ENCODE measurements at places on chromosomes 7 and 10.
A peak's percentile ranks its signal among the peaks of the same experiment; 100 is the strongest.

- no peak overlapping the region for H3K4me3 ChIP-seq
- peaks cover 34% of the 10 kb centered on the region for H3K36me3 ChIP-seq
- no peaks in the 10 kb centered on the region for H3K27me3 ChIP-seq
- DNase-seq = no peak
- H3K27ac ChIP-seq = no peak overlapping the region
Observed at GRCh38 chr7:44213206-44213876, 12.6 kb downstream of the YKT6 start.

DNA sequence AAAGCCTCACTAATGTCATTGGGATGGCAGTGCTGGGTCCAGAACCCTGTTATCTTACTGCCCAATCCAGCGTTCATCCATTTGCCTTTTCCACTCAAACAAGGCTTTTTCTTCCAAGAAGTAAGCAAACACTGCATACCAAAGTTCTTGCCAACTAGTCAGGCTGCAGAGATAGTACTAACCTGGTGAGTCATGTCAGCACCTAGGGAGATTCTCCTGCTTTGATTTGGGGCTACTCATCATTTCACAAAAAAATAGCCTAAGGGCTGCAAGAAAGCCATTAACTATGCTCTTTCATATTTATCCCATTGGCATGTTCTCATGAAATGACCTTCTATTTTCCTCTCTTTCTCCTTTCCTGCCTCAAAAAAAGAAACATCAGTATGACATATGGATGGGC lies 142.6 kb downstream of the TWIST1 start:
- H3K36me3 ChIP-seq = no peaks in the 10 kb centered on the region
- DNase-seq = no peak
- H3K4me1 ChIP-seq = peaks cover 58% of the 10 kb centered on the region
- H3K4me3 ChIP-seq = no peak overlapping the region
- H3K27me3 ChIP-seq = no peaks in the 10 kb centered on the region

DNA sequence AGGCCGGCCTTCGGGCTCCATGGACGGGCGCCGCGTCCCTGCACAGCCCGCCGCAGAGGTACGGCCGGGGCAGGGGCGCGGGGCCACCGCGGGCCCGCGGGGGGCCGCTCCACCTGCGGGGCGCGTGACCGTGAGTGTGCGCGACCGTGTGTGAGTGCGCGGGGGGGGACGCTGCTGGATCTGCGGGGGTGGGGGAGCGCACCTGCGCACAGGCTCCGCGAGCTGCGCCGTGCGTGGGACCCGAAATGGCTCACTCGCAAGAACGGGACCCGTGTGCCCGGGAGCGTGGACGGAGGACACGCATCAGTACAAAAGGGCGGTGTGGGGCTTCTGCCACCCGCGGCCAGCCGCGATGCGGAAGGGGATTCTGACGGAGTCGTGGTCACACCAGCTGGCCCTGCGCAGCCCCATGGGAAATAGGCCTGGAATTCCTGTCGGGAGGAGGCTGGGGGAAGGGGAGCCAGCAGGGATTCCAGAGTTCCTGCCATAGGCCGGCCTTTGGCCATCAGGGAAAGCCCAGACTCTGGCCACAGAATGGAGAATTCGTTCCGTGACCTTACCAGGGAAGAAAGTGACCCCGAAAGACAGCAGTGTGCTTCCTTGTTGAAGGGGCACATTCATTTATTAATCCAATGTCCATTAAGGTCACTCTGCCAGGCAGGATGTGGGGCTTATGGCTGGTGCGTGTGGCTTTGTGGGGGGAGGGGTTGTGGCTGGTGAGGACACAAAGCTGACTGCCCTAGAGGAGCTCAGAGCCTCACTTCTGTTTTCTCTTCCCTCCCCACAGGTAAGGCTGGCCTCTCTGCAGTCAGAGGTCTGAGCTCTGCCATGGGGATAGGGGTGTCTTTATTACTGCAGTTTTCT lies 494 bp downstream of the REPIN1 start:
- H3K27ac ChIP-seq = peak overlapping the region; percentile 89
- H3K27me3 ChIP-seq = no peaks in the 10 kb centered on the region
- no peak for DNase-seq
- peaks cover 10% of the 10 kb centered on the region for H3K36me3 ChIP-seq
- H3K4me1 ChIP-seq = peaks cover 40% of the 10 kb centered on the region

DNA sequence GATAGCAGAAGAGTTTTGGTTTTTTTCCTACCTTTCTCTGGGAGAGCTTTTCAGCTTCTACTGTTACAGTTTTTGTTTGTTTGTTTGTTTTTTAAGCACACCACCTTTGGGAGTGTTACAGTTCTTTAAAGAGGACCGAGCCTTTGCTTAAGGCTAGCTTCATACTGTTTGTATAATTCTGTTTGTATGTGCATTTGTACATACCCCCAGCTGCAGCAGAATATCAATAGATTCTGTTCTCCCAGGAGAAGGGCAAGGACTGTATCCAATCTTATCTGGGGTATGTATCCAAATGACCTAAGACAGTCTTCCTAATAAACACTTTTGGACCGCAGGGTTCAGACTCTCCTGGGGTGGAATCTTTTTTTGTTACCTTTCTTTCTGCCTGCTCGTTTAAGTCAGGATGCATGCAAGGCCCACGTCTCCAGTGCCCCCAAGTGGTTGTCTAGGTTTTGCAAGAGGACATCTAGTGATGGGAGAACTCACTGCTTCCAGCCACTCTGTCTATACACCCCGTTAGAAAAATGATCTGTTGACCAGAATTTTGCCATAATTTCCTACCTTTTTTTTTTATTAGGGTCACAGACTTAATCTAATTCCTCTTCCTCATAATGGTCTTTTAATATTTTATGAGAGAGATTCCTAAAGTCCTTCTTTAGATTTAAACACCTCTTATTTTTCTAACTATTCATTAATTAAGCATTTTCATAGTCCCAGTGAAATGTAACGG lies 23.9 kb downstream of the NRF1 start:
- H3K36me3 ChIP-seq = no peaks in the 10 kb centered on the region
- H3K27ac ChIP-seq = no peak overlapping the region
- no peaks in the 10 kb centered on the region for H3K27me3 ChIP-seq
- no peaks in the 10 kb centered on the region for H3K4me1 ChIP-seq
- H3K4me3 ChIP-seq = no peak overlapping the region

DNA sequence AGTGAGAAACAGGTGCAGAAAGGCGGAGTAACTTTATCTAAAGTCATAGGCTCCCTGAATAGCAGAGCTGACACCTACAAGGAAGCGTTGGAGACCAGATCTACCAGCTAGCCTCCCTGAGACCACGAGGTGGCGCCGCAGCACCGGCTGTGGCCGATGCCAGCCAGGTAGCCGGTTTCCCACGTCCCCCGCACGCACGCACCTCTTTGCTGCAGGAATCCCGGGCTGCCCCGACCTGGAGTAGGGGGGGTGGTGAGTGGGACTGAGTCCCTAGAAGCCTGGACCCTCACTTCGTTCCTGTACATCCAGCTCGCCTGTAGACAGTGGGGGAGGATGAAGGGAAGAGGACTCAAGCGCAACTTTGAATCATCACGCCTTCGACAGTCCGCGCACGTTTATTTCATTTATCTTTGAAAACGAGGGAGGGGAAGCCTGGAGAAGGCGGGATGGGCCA lies 3.7 kb downstream of the ELOVL3 start:
- no peak overlapping the region for H3K27ac ChIP-seq
- DNase-seq = no peak
- H3K4me3 ChIP-seq = peak overlapping the region; percentile 59

DNA sequence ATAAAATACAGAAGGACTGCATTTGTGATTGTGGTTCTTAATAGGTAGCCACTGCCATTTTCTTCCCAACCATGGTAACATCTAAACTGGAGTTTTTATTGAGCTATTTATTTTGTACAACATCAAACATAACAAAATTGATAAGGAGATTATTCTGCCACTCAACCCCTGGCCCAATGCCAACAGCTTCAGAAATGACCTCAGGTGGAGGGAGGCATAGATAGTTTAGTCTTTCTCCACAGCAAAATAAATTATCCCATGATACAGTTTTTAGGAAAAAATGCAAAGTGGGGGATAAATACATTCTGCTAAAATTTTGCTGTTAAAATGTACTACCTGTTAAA lies 57.6 kb downstream of the LRRTM3 start:
- no peaks in the 10 kb centered on the region for H3K27me3 ChIP-seq
- H3K36me3 ChIP-seq = no peaks in the 10 kb centered on the region
- H3K4me3 ChIP-seq = no peak overlapping the region
- DNase-seq = no peak
- H3K27ac ChIP-seq = no peak overlapping the region

DNA sequence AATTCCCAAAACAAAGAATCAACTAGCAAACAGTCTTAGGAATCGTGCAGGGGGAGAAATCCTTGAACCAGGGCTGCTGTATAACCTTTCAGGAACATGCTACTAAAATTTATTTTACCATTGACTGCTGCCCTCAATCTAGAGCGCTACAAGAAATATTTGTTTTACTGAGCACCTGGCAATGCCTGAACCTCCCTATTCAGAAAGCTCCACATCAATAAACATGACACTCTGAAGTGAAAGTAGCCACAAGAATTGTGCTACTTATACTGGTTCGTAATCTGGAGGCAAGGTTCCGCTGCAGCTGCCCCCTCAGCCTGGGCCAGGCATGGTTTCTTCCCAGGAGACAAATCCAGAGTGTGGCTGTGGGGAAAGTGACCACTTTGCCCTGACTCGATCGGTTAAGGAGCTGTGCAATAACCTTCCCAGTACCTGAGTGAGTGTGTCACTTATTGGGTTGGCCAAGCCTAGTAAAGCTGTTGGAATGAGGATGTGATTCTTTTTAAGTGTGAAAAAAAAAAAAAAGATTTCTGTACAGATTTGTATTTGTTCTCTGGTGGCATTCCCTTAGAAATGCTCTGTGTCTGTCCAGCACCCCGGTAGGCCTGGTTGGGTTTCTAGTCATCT lies 7.7 kb downstream of the VWA2 start:
- peak overlapping the region; percentile 34 for H3K4me3 ChIP-seq
- H3K36me3 ChIP-seq = no peaks in the 10 kb centered on the region
- H3K27ac ChIP-seq = peak overlapping the region; percentile 6
- no peaks in the 10 kb centered on the region for H3K27me3 ChIP-seq
- H3K4me1 ChIP-seq = no peaks in the 10 kb centered on the region

GRCh38 chr7:106865130-106866041 lies at the start of gene PIK3CG:
Gene PIK3CG, plus strand, starts transcription at chr7:106865282. Its CDS starts 2,280 bp downstream, at chr7:106867562.
- no peak for DNase-seq
- no peaks in the 10 kb centered on the region for H3K27me3 ChIP-seq
- no peaks in the 10 kb centered on the region for H3K36me3 ChIP-seq
- H3K27ac ChIP-seq = peak within 1 kb of the TSS; percentile 62

DNA sequence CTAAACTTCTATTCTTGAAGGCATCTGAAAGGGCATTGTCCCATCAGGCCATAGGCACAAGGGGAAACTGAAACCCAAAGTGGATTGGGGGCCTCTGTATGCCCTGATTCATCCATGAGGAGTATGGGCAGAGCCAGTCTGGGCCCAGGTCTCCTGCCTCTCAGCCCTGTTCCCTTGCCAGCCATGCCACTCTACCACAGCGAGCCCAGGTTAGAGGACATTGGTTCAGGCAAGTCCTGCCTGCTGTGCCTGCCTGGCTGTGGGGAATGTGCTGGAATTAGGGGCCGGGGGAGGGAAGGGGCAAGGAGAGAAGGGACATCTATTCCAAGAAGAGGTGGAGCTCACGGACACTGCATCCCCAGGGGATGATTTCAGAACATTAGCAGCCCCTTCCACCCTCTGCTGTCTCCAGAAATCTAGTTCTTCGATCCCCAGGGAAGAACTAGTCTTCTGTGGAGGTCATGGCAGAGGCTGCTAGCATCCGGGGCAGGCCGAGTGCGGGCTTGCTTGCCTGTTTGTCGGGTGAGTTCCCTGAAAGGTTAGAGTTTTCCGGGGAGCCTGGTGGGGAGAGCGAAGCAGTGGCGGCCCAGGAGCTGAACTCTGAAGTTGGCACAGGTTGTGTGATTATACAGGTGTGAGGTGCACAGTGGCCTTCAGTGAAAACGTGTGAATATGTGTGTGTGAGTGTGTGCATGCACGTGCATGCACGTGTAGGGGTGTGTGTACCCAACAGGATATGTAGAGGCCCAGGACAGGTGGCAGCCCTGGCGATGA lies 37.8 kb downstream of the TBATA start:
- H3K4me3 ChIP-seq = no peak overlapping the region
- H3K27ac ChIP-seq = no peak overlapping the region
- no peak for DNase-seq
- H3K4me1 ChIP-seq = peaks cover 5% of the 10 kb centered on the region

DNA sequence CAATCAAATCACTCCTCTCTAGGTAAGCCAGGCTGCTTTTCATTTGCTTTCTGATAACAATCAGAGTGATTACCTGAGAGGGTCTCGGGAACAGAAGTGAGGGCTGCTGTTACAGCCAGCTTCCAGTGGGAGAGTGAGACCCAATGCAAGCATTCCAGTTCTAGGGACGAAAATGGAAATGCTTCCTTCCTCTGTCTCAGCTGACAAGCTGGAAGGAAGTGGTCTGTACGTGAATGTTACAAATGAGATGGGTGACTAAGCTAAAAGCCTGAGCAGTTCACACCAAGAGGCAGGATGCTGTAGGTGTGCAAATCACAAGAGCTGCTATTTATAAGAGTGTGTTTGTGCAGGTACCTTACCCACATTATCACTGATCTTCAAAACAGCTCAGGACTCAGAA lies 772.4 kb downstream of the GRID1 start:
- H3K4me3 ChIP-seq = no peak overlapping the region
- no peak for DNase-seq
- no peaks in the 10 kb centered on the region for H3K4me1 ChIP-seq
- H3K36me3 ChIP-seq = no peaks in the 10 kb centered on the region

DNA sequence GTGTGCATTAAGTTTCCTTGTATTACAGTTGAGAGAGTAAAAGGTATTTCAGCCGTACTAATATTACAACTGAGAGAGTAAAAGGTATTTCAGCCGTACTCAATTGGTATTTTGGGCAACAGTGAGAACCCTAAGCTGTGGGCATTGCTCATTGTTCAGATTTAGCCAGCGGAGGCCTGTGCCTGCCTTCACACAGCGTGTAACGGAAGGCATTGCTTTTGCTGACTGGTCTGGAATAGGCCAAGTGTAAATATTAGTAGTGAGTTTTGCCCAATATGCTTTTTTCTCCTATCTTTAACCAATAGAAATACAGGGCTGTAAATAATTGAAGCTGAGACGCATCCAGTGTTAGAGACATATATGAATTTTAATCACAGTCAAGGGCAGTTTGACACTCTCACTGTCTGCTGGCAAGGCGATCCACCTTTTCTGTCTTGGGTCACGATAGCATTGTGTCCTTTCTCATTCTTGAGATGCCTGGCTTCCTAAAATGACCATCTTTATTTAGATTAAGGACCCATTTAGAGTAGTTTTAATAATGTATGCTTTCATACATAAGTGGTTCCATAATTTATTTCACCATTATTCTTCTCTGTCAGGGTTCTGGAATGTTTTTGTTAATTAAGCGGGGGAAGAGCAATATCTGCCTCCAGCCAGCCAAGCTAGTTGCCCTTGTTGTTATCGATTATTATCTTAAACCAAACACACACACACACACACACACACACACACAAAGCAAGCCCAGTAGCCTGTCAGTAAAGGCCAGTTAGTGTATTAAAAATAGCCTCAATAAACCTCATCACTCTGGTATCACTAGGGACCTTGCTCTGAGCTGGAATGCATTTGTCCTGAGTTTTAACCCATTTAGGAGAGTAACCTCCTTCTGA lies 130.7 kb downstream of the CELF2 start:
- no peaks in the 10 kb centered on the region for H3K27me3 ChIP-seq
- no peak overlapping the region for H3K27ac ChIP-seq
- no peak overlapping the region for H3K4me3 ChIP-seq
- H3K4me1 ChIP-seq = peaks cover 4% of the 10 kb centered on the region
